AG04449 (cell line): ENCODE measurements at places on chromosomes 6 and 20.

- DNase-seq = peak; percentile 40
Observed at GRCh38 chr6:140774080-140774505, 1358.6 kb upstream of the GJE1 start.

DNA sequence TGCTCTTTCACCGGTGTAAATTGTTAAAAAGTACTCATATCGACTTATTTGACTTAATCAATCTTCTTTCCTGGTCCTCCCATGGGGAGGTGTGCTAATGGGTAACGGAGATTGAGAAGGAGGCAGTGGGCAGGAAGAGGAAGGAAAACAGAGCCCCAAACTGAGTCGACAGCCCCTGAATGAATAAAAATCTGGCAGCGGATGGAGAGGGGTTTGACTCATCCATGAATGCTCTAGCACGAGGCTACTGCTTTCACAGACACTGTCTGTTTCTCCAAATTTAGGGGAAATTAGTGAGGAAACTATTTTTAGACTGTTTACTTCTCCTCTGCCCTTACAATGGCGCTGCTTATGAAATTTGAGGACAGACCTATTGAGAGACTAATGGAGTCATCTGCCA lies 142.2 kb upstream of the ATXN1 start:
- DNase-seq = no peak

DNA sequence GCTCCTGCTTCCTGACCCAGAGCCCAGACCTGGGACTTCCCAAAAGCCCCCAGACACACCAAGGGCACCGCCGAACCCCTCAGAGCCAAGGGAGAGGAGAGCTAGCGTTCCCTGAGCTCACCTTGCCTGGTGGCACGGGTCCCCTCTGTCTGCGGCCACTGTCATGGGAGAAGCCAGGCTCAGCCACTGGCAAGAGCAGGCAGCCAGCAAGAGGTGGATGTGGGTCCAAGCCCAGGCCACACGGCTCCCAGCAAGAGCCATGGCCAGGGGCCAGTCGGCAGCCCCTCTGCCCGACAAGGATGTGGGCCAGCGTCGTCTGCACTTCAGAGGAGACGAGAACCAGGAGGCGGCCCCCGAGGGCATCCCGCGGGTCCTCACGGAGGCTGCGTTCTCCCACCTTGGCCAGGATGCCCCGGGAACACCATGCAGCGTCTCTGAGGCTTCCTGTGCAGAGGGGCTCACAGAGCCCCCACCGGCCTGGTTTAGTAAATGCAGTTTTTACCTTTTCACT lies 2.2 kb upstream of the PPDPF start:
- no peak for DNase-seq

GRCh38 chr6:31715022-31715958 lies at the start of gene LY6G6D:
Gene LY6G6D, plus strand, starts transcription at chr6:31715348. Its CDS starts 8 bp downstream, at chr6:31715356.
- no peak for DNase-seq

- DNase-seq = no peak
Observed at GRCh38 chr6:15842727-15843117, 179.9 kb upstream of the DTNBP1 start.

- DNase-seq = no peak
Observed at GRCh38 chr20:47146686-47147085, 209.8 kb downstream of the ZMYND8 start.

- DNase-seq = no peak
Observed at GRCh38 chr6:40674170-40674569, 87.0 kb upstream of the LRFN2 start.
